ENCODE measurements at places on chromosomes 11 and 22.
A peak's percentile ranks its signal among the peaks of the same experiment; 100 is the strongest.

- peak; percentile 99 for DNase-seq
Measured at GRCh38 chr11:85827748-85828639, 17.1 kb upstream of the SYTL2 start.

GRCh38 chr11:30360741-30361140, 37.8 kb downstream of the ARL14EP start:
- DNase-seq: no peak

- no peak for DNase-seq
Measured at GRCh38 chr11:69310934-69311766, 17.2 kb downstream of the MYEOV start.

DNA sequence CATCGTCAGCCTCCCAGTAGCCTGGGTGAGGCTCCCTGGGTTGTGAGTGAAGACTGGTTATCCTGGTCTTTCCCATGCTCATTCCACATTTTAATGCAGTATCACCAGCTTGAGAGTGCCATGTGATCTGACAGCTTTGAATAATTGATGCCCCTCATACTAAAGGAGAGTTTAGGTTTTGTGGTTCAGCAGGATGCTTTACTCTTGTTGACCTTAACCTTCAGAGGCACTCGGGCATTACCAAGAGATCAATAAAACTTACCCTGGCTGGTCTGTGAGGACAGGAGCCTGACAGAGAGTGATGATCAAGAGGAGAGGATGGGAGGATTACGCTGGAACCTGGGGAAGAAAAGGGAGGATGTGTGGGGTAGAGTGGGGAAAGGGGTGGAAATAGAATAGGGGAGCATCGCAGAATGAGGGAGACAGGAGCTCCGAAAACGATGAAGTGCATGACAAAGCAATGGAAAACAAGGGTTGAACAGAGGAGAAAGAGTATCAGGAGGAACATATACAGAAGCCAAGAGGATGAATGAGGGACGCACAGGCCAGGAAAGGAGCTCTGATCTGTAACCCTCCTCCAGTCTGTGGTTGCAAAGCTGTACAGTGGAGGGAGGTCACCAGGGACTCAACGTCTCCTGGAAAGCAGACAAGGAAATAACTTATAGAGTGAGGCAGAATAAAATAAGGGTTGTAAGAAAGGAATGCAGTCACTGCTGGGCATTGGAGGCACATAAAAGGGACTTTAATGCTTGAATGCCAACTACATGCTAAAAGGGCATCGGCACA, 594.5 kb downstream of the NTM start:
- no peak for DNase-seq

DNA sequence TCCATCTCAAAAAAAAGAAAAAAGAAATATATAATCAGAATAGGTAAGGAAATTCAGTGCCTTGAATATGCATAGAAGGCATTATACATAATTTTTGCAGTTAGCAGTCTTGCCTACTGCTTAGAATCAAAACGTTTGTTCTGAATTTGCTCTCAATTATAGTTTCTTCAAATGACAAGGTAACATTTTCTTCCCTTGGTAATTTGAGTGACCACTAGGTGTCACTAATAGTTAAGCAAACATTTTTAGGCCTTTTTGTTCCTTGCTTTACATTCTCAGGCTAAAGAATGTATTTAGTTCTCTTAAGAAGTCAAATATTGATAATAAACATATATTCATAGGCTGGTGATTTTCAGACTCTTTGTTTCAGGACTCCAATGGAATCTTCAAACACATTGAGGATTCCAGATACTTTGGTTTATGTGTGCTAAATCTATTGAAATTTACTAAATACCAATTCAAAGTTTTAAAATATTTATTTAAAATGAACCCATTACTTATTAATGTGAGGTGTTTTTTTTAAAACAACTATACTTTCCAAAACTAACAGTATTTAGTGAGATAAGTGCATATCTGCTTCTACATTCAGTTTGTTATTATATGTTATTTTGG, 55.0 kb upstream of the DEPDC7 start:
- DNase-seq: peak; percentile 59

DNA sequence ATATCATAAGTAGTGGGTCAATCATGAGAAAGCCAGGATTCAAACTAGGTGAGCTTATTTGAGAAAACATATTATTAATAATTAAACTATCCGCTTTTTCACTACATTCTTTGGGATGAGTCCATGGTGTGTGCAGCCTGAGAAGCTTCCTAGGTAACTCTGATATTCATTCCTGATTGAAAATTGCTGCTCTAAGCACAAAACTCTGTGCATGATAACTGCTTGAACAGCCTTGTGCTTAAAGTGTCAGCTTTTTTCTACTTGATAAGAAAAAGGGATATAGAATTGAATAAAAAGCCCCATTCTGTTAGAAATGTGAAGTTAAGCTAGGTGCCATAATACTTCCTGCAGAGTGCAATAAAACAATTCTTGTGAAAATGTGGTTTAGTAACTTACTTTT, 343.5 kb upstream of the LUZP2 start:
- no peak for DNase-seq

DNA sequence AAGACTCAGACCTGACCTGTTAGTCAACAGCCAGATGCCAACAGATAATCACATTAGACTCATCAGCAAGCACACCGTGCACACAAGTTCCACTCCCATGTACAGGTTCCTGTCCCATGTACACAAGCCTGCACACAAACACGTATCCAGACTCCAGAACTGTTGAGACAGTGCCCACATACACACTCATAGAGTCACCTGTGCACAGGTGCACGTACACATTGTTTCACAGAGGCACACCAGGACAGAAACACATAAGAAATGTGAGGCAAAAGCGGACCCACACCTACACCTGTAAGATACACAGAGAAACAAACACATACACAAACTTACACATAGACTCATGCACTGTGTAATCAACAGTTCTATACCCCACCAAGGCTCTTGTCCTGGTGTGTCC, 2.7 kb upstream of the ZNF74 start:
- DNase-seq: no peak

GRCh38 chr11:14764579-14765527, 121.2 kb downstream of the PDE3B start:
- peak; percentile 97 for DNase-seq

DNA sequence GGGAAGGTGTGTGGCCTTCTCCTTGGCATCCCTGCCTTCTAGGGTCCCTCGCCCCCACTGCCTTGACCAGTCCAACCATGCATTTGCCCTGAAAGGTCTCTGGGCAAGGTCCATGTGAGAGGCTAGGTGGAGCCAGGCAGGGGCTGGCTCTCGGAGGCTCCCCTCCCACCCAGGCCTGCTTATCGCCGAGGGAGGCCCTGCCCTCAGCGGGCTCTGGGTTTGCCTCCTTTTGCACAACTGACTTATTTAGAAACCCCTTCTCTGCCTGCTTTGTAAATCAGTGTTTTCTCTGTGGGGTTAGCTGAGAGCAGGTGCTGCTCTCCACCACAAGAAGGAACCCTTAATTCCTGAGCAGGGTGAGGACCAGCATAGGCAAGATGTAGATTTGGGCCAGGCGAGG, 47.7 kb downstream of the CD82 start:
- DNase-seq: no peak

DNA sequence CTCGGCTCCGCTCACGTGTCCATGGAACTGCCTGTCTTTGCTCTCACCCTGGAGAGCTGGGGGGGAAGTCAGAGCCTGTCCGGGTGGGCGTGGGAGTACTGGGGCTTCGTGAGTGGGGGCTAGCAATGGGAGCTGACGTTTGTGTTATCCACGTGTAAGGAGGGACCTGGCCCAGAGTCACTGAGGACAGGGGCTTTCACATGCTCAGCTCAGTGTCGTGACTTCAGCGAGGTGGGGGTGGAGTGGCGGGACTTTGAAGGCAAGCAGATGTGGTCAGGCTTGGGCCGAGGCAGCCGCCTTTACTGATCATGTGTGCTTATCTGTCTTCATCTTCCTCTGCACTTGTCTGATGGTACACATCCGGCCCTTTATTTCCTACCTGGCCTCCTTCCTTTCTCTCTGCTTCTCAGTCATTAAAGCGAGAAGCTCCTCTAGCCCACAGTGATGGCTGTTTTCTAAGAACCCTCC, 113.1 kb upstream of the NNMT start:
- DNase-seq: no peak

- DNase-seq: peak; percentile 12
Measured at GRCh38 chr22:30047364-30047738, 32.9 kb upstream of the HORMAD2 start.

GRCh38 chr22:42083119-42083518, 3.6 kb downstream of the SMDT1 start:
- no peak for DNase-seq

GRCh38 chr22:21013657-21014201, 1.2 kb upstream of the P2RX6 start:
- DNase-seq: no peak

- DNase-seq: peak; percentile 81
Measured at GRCh38 chr11:6357222-6357621, 33.1 kb upstream of the SMPD1 start.

- DNase-seq: no peak
Measured at GRCh38 chr11:122664188-122664587, 8.7 kb downstream of the UBASH3B start.

DNA sequence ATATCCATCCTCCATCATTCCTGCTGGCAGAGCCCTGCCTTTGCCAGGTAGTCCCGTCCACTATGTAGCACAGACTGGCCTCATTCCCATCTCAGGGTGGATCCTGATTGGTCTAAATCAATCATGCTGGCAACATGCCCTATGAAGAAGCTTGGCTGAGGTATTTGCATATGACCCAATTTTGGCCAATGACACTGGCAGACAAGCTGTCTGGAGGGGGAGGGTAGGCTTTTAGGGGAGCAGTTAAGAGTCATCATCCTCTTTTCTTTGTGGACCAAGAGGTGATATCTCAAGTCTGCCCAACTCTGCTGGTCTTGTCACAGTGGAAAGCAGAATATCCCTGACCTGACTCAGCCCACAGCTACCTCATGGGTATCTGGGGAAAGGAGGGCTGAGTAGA, 5.1 kb downstream of the CCDC89 start:
- DNase-seq: peak; percentile 31

DNA sequence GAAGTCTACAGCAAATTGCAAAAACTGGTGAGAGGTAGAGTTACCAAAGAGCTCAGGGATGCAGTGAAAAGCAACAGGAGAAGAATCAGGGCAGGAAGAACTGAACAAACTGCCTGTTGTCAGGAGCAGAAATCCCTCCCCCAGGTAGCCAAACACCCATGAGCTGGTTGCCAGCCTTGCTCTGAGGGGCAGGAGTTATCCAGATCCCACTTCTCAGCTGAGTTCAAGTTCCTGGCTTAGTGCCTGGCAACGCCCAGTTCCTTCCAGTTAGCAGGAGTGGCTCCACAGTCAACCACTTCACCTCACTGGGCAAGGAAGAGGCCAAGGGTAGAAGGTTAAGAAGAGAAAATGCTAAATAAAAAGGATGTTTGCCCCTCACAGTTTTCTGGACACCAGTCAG, 1.9 kb upstream of the MPZL2 start:
- no peak for DNase-seq

- DNase-seq: no peak
Measured at GRCh38 chr11:119377112-119377901, 4.2 kb downstream of the USP2 start.

DNA sequence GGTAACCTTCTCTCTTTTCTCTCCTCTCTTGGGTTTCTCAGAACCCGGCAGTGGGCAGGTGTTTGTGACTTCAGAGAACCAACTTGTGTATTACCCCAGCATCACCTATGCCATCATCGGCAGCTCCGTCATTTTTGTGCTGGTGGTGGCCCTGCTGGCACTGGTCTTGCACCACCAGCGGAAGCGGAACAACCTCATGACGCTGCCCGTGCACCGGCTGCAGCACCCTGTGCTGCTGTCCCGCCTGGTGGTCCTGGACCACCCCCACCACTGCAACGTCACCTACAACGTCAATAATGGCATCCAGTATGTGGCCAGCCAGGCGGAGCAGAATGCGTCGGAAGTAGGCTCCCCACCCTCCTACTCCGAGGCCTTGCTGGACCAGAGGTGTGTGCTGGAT, 62.2 kb downstream of the COMMD9 start:
- no peak for DNase-seq

GRCh38 chr11:94884376-94884775, 89.0 kb downstream of the CWC15 start:
- DNase-seq: no peak

- no peak for DNase-seq
Measured at GRCh38 chr11:134164490-134165370, 59.0 kb downstream of the NCAPD3 start.

DNA sequence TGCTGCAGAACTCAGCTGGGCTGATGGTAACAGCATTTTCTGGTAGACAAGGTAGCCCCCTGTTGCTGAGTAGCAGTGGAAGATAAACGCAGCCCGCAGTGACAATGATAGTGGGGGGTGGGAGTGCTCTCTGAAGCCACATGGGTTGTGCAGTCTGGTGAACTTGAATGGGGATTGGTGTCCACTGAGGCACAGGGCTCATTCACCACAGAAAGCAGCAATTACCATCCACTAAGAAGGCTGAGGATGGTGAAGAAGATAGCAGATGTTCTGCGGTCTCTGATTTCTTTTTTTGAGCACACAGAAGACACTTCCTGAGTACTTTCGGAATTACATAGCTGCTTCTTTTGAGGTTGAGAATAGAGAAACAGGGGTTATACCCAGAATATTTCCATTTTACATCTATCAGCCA, 150.3 kb downstream of the LRRC4C start:
- no peak for DNase-seq

GRCh38 chr11:8390851-8391612, 127.4 kb upstream of the LMO1 start:
- no peak for DNase-seq

DNA sequence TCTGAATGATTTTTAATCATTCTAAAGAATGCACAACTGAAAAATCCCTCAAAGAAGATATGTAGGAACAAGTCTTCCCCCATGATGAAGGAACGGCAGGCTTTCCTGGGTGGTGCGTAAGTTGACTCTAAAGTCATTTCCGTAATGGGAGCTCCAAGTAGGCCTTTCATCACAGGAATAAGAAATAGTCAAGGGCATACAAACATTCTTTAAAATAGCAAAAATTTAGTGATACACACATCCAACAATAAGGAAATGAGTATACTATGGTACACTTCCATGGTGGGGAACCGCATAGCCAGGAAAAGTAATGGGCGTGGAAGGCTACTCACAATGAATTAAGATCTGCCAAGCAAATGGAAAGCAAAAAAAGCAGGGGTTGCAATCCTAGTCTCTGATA, 10.7 kb downstream of the CD59 start:
- DNase-seq: no peak

DNA sequence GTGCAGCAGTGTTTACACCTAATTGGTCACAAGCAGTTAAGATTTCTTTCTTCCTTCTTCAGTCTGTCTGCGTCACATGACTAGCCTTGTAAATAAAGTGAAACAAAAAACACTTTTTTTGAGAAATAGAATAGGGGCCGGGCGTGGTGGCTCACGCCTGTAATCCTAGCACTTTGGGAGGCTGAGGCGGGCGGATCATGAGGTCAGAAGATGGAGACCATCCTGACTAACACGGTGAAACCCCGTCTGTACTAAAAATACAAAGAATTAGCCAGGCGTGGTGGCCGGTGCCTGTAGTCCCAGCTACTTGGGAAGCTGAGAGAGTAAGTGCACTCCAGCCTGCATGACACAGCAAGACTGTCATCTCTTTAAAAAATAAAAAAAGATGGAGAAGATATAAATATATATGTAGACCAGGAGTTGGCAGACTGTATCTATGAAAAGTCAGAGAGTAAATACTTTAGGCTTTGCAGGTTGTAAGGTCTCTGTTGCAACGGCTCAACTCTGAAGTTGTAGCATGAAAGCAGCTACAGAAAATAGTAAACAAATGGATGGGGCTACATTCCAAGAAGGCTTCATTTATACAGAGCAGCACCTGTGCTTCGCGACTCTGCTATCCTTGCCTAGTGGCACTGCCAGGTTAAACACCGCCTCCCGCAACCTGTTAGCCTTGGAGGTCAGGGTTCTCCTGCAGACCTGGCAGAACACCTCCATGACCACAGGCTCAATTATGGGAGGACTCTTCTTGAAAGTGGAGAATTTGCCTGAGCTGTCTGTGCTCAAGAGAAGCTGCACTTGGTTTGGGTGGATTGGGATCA, 55.9 kb downstream of the PPP6R2 start:
- no peak for DNase-seq

Measured in amniotic epithelial cell (primary cell).